ENCODE measurements at places on chromosomes 7 and 10. TPM values are rescaled to one million over a fixed set of nuclear protein-coding genes. Genes with fewer than 3 reads are reported as not detected.

Gene SPDYE16
- total RNA-seq: not detected

Gene PCDH15
- not detected for total RNA-seq

Gene VIPR2
- not detected for total RNA-seq

Gene LOXL4
- 0.04 TPM for total RNA-seq

Gene SPACDR
- total RNA-seq: 0.28 TPM

Gene CLDN3
- not detected for total RNA-seq

Gene ERV3-1
- total RNA-seq: 1.7 TPM

Gene WIPF3
- total RNA-seq: 0.41 TPM

Gene HOGA1
- total RNA-seq: 0.56 TPM

Gene RAMP3
- not detected for total RNA-seq

Gene YKT6
- total RNA-seq: 108 TPM

Gene SORCS1
- not detected for total RNA-seq

Gene FEZF1
- not detected for total RNA-seq

Gene IDI1
- total RNA-seq: 159 TPM

Gene MRLN
- total RNA-seq: not detected

Gene GNGT1
- not detected for total RNA-seq

Gene HPSE2
- total RNA-seq: not detected

Gene TRPV5
- total RNA-seq: not detected

Gene KIAA1549
- total RNA-seq: 5.1 TPM

Gene BTBD16
- 0.53 TPM for total RNA-seq

Gene GPR141
- not detected for total RNA-seq

Gene TDRD1
- total RNA-seq: not detected

Gene MMP21
- total RNA-seq: not detected

Gene HMX2
- total RNA-seq: not detected

Gene PLAU
- total RNA-seq: 1,498 TPM

Gene ZNF467
- 0.48 TPM for total RNA-seq

Gene RGR
- total RNA-seq: not detected

Gene ANXA7
- 118 TPM for total RNA-seq
